ENCODE measurements at places on chromosomes 12 and 14.

DNA sequence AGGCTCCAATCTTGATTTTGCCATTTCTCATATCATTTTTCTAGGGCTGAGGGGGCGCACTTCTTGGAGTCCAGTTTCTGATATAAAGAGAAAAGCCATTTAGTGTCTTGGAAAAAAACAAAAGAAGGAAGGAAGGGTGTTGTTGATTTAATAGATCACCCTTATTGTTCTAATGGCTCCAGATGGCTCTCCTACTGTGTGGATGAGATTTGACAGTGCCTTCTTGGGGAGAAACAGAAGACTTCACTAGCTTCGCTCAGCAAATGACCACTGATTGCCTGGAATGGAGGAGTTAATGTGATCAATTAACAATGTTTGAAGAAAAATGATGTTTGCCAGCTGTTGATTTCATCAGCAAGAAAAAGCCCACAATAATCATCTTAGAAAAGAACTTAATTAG is 216.2 kb downstream of the APAF1 start:
- DNase-seq: no peak

DNA sequence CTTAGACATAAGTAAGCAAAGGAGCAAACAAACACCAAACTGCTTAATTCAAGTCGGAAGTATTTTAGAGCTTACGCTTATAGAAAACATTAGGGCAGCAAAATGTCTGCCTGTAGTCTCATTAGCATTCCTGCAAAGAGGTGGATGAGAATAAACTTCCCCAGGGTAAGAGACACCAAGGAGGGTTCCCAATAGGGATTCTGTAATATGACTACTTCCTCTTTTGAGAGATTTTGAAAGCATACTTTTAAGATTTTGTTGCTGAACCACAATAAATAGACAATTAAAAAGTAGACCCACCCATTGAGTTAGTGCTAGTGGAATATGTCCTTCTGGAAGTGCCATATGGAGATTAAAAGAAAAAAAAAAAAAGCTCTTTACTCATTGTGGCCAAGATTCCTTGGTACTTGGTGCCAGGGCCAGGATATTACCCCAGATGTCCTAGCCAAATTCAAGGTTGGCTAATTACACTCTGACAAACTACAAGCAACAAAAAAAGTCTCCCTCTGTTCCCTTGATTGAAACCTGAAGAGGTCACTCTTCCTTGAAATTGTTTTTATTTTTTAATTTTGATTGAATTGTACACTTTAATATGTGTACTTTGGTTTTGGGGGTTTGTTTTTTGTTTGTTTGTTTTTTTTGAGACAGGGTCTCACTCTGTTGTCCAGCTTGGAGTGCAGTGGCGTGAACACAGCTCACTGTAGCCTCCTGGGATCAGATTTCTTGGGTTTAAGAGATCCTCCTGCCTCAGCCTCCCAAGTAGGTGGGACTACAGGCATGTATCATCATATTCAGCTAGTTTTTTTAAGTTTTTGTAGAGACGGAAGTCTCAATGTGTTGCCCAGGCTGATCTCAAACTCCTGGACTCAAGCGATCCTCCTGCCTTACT is 8.7 kb downstream of the CLIP1 start:
- DNase-seq: no peak

DNA sequence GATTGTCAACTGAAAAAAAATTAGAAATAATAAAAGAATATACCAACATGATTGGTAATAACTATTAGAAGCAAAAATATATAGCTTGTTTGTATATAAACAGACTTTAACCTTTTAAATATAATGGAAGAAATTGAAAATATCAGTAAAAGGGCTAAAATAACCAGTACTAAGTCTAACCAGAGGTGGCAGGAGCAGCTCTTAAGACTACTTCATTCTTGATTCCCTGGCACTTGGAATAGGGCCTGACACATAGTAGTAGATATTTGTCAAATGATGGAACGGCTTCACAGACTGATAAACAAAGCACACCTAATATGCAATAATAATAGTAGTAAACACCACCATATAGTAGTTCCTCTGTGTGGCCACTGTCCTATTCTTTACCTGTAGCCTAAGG is 9.4 kb downstream of the TMEM63C start:
- DNase-seq: no peak

- DNase-seq: no peak
Measured at GRCh38 chr12:16171348-16171747, 106.1 kb downstream of the SLC15A5 start.

GRCh38 chr12:109833307-109834189 is at the start of gene TRPV4:
TRPV4 (minus strand) TSS chr12:109833398; CDS start chr12:109814796, 18,602 bp downstream.
- no peak for DNase-seq

GRCh38 chr12:118361889-118362288 is 10.8 kb downstream of the TAOK3 start:
- DNase-seq: no peak

- no peak for DNase-seq
Measured at GRCh38 chr14:97402279-97402678, 605.1 kb downstream of the VRK1 start.

DNA sequence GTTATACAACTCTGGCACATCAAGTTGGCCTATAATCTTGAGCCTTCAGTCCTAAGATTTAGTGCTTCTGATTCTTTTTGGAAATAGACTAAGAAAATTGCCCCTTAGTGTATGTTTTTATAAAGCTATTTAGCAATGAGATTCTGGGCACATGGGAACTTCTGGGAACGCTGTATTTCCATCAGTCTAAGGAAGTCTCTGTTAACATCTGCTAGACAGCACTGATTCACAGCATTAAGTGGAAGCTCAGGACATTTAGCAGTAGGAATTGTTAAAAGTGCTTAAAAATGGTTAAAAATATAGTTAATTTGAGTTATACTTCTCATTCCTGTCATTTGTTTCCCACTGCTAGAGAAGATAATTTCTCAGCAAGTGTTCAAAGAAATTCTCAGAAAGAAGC is 579.1 kb downstream of the SLC16A7 start:
- DNase-seq: no peak

DNA sequence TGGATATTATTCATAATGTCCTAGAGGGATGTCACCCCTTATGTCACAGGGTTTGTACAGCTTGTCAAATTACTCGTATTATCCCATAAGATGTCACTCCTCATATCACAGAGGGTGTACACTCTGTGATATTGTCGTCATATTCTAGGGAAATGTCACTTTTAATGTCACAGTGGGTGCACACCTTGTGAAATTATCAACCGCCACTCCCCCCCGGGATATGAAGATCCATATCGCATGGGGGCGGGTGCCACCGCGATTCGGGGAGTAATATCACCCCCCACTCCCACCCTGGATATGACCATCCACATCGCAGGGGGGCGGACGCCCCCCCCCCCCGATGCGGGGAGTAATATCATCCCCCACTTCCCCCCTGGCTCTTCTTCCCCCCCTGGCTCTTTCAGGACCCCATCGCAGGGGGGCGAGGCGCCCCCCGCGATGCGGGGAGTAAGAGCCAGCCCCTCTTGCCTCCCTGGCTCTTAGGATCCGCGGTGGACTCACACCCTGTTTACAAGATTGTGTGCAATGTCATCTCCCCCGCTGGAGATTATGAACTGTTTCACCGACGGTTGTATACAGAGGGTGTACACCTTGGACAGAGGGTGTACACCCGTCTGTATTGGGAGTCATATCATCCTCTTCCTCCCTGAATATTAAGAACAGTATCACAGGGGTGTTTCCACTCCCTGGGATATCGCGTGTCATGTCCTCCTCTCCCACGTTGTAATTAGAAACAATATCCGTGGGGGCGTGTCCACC is 92.8 kb downstream of the FRMD6 start:
- no peak for DNase-seq

DNA sequence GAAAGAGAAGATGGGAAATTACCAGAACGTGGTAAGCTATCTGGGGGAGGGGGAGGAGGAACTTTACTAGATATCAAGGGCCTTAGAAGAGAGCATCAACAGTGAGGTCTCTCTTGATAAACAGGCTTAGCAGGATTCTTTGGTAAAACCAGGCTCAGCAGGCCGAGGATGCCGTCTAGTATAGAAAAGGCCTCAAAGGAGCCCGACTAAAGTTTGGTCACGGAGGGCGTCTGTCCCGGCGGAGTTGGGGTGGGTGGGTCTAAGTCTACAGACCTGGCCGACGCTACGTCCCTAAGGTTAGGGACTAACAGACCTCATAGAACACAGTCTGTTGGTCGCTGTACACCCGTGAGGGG is 538 bp upstream of the TIGAR start:
- no peak for DNase-seq
